Stimulated activated CD4-positive, alpha-beta T cell treated with anti-CD3 and anti-CD28 coated beads, Interleukin-2, amount 100 ng/mL, for 4 hours (primary cell): ENCODE measurements at places on chromosomes 7 and 10.

DNA sequence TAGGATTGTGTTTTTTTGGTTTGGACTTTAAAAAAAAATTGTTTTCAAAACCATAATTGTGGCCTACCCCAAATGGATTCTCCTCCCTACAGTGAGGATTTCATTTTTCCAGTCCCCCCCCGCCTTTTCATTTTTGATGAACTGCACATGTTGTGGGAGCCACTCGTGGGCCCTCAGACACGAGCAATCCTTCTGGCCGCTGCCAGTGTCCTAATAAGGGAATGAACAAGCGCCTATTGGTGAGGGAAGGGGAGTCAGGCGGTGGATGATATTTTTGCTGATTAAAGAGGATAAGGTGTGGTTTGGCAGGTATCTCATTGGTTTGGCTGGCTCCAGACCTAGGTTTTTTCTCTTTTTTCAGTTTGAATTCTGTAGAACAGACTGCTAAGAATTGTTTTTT is 78.7 kb upstream of the AGBL3 start:
- no peak for DNase-seq

- no peak for DNase-seq
Observed at GRCh38 chr7:135434047-135434446, 75.9 kb downstream of the CNOT4 start.

GRCh38 chr10:72661431-72661830 is 30.5 kb upstream of the MCU start:
- DNase-seq = no peak

GRCh38 chr7:48025624-48026023 is 3.3 kb downstream of the SUN3 start:
- DNase-seq = no peak

GRCh38 chr10:287814-288213 is 152.6 kb downstream of the ZMYND11 start:
- no peak for DNase-seq

DNA sequence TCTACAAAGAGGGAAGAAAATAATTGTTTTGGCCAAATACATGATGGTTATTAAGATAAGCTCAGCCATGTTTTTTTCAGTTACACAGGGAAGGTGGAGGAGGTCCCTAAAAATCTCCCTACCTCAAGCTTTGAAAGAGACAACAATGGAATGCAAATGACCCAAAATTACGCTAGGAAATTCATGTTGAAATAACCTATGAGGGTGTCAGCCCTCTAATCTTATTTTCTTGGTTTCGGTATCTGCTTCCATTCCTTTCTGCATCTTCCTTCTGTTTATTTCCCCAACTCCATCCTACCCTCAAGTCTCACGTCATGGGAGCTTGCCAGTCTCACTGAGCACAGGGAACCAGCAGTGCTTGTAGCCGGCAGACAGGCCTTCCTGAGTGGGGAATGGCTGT is 40.6 kb upstream of the SMNDC1 start:
- DNase-seq = no peak

DNA sequence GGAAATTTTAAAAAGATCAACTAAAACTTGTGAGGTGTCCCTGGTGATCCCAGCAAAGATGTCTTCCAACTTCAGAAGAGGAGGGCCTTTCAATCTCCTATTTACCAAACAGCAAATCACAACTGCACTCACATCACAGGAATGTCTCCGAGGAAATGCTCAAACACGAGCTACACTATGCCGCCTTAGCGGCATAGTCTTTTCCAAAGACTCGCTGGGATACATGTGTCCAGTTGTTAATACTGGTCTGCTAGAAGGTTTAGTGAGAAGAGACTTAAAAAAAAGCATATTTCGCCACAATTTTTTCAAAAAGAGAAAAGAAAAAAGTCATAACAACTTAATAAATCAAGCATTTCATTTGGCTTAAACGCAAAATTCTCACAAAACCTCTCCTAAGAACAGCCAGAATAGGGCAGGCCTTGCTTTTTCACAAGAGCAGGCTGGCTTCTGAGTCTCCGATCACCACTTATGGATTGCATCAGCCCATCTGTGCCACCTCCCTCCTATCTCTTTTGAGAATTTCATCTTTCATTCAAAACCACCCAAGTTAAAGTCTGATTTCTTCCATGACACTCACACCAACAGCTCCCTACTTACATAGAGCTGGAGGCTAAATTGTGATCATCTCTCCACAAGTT is 66.1 kb downstream of the GNA12 start:
- DNase-seq = no peak
